ENCODE measurements at places on chromosomes 12 and 14.

- DNase-seq: peak; percentile 52
Measured at GRCh38 chr14:24274101-24274543, 2.7 kb upstream of the RABGGTA start.

- DNase-seq: no peak
Measured at GRCh38 chr12:53618275-53618674, 7.9 kb downstream of the ATF7 start.

DNA sequence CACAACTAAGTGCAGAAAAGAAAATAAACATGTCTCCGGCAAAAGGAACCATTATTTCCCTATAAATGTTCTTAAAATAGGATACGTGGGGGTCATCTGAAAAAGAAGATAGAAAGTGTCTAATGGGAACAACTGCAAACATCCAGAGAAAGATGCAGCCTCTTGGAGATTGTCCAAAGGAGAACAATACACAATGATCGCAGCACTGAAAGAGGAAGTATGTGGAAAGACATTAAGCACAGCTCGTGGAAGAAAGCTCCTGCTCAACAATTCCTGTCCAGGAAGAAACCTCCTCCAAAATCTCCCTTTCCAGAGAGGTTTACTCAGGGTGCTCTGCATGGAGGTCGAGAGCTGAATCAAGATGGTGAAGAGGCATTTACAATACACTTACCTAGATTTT, 2.5 kb upstream of the LALBA start:
- no peak for DNase-seq

GRCh38 chr14:70448633-70449340, 3.2 kb upstream of the ADAM21 start:
- no peak for DNase-seq

- peak; percentile 26 for DNase-seq
Measured at GRCh38 chr14:67837011-67837624, 17.5 kb downstream of the RAD51B start.

GRCh38 chr12:118188690-118189371, 52.9 kb downstream of the PEBP1 start:
- no peak for DNase-seq

DNA sequence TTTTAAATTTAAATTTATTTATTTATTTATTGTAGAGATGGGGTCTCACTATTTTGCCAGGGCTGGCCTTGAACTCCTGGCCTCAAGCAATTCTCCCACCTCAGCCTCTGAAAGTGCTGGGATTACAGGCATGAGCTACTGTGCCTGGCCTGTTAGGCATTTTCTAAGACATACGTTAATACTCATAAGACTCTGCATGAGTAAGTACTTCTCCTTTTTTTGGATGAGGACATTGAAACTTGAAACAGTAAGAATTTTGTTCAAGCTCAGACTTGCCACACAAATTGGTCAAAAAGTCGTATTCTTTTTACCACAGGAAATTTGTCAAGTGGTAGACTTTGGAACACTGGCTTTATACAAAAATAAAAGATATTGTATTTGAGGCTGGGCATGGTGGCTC, 187.4 kb upstream of the RASSF8 start:
- no peak for DNase-seq

DNA sequence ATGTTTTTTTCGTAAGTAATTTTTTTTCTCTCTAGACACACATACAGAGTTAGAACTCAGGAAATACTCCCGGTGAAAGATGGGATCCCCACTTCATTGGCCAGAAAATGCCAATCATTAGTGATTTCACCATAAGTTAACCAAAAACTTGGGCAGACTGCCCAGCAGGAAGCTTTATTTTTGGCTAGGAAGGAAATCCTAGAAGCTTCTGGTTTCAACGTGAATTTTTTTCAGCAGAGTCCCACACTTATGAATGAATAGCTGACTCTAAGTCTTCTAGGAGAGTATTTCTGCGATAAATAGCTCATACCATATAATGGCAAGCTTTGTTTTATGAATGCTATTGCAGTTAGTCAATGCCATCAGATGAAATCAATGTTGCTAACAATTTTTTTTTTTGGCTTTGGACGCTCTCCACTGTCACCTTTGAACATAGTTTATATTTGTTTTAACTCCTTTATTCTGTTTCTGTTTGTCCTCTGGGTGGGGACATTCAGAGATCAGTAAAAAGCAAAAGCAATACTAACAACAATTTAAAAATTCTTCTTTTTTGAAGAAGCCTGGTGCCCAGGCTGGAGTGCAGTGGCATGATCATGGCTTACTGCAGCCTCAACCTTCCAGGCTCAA, 9.5 kb downstream of the PPP1CC start:
- no peak for DNase-seq

- no peak for DNase-seq
Measured at GRCh38 chr14:57833323-57833722, 32.6 kb downstream of the SLC35F4 start.

DNA sequence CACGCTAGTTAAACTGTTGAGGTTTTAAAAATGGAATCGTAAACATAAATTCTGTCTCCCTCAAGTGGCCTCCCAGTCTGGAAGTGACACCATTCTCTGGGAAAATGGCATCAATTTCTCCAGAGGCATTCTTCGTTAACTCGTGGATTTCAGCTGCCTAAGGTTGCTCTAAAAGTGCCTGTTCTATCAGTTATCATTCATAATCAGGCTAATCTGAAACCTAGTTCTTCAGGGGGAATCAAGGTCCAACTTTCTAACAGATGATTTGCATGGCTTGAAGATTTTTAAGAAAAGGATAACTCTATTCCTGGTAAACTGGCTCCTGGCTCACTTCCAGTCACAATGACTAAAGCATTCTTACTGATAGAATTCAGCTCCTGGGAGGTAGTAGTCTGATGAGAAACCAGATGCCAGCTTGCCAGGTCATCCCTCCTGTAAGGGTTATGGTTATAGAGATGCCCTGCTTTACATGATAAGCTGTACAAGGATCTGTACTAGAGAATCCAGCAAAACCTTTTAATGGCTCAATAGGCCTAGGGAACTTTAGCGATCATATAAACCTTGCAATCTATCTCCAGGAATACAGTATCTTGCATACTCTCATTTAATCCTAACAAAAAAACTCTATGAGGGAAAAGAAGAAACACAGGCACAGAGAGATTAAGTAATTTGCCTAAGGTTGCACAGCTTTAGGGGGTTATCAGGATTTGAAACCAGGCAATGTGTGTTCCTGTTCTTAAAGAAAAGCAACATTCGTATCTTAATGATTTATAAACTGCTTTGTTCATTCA, 1.5 kb downstream of the L3HYPDH start:
- no peak for DNase-seq

DNA sequence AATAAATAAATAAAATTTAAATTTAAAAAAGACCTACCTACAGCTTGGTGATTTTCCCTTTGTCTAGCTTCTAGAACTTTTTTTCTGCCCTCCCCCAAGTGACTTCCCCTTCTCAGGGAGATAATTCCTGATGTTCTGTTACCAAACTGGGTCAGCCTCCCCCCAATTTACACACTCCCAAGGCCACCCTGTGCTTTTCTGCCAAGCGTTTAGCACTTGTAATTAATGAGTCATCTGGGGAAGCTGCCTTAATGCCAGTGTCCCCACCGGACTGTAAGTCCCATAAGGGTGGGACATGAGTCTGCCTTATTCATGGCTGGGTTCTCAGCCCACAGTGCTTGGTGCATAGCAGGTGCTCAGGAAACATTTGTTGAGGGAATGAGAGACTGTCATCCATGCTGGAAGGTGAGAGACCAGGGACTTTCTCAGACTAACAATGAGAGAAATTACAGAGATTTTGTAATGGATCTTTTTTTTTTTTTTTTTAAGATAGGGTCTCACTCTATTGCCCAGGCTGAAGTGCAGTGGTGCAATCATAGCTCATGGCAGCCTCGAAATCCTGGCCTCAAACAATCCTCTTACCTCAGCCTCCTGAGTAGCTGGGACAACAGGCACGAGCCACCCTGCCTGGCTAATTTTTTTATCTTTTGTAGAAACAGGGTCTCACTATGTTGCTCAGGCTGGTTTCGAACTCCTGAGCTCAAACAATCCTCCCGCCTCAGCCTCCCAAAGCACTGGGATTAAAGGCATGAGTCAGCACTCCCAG, 106.8 kb downstream of the PHETA1 start:
- DNase-seq: no peak

- DNase-seq: no peak
Measured at GRCh38 chr12:23576372-23576771, 373.1 kb downstream of the SOX5 start.

DNA sequence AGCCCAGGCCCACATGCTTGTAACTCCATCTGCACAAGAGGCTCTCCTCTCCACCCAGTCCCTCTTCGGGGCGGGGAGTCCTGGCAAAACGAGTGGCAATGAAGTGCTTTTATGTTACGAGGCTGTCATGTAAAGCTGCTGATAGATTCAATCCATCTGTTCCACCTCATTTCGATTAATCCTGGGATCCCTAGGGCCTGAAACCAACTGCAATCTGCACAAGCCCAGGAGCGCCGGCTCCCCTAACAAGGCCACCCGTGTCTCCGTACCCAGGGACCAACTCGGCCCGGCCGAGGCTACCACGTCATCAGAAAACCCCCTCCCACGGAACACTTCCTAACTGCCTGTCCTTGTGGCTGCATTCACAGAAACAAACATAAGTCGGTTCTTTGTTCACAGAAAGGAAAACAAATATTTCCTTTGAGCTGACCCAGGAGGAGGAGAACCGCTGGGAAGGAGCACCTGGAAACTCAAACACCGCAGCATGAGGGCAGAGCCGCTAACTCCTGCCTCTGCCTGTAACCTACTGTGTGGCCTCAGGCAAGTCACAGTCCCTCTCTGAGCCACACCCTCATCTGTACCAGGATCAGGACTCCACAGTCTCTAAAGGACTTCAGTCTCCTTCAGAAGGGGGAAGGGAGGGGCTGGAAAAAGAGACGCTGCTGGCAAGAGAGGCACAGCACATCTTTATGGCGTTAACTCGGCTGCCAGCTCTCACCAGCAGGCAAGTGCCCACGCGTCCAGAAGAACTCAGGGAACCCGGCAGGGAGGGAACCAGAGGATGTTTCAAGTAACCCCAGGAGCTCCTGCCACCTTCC, 47.8 kb downstream of the CCDC88C start:
- DNase-seq: no peak

DNA sequence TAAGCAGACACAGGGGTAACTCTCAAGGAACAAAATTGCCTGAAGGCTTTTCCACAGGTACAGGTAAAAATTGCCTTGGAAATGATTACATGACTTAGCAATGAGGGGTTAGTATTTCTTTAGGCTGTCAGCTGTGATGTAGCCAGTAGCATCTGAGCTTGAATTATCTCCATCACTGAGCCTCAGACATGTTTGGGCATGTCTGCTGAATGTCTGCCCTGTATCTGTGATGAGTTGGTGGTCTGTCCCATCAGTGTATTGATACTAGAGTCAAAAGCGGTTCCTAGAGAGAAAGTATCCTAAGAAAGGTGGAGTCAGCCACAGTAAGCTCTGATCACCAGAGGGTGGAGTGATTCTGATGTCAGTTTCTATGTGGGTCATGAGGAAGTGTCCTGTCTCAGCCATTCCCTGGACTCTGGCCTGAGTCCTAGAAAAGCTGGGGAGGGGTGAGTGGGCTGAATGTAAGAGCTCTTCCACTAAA, 16.3 kb downstream of the AKAP6 start:
- no peak for DNase-seq

GRCh38 chr12:69765515-69765914, 26.9 kb downstream of the RAB3IP start:
- no peak for DNase-seq

DNA sequence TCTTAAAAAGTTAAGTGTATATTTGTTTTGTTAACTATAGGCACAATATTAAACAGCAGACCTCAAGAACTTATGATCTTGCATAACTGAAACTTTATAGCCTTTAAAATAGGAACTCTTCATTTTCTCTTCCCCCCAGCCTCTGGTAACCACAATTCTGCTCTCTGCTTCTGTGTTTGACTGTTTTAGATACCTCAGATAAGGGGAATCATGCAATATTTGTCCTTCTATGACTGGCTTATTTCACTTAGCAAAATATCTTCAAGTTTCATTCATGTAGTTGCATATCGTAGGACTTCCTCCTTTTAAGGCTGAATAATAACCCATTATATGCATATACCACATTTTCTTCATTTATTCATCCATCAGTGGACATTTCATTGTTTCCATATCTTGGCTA, 131.3 kb downstream of the PTPRO start:
- DNase-seq: no peak

DNA sequence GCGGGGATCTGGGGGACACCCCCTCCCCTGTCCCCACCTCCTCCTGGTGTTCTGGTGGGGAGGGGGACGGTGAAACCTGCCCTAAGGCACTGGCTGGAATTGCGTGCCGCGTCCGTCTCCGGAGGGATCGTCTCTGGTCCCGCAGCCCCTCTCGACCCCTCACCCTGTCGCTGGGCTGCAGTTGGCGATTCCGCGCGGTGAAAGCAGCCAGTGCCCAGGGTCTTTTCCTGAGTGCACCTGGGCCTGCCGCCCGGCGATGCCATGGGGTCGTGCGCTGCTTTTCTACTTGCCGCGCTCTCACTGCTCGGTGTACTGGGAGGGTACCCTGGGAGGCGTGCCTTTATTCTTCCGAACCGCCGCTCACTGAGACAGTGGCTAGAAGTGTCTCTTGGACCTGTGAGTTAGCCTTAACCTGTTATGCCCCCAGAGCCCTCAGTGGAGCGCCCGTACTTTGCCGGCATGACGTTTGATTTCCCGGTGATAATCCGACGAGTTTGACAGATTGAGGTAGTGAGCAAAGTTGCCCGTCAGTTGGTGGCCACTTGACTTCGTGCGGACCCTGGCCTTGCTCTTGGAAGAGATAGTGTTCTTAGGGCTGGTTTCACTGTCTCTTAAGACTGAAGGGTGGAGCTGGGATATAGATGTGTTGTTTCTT, 788 bp downstream of the SFSWAP start:
- DNase-seq: no peak

GRCh38 chr12:106801830-106802533, 27.5 kb downstream of the RIC8B start:
- DNase-seq: no peak

GRCh38 chr14:32908196-32909084, 30.2 kb upstream of the NPAS3 start:
- no peak for DNase-seq

GRCh38 chr12:107467716-107468115, 217.9 kb upstream of the PWP1 start:
- DNase-seq: no peak

- DNase-seq: no peak
Measured at GRCh38 chr14:53167602-53168328, 14.6 kb upstream of the DDHD1 start.

DNA sequence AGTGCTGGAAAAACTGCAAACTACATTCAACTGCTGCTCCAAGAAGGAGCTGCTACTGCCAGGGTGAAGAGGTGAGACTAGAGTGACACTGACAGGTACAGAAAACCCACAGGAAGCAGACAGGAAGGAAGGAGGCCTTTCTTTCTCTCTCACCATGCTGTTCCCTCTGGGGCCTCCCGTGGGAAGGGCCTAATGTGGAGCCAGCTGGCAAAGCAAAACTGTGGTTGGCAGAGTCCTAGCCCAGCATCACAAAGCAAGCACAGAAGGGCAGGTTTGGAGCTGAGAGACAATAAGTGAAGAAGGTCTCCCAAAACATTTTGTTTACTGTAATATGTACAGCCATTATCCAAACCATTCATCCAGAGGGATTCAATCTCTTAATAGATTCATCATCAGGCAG, 122.5 kb upstream of the MAX start:
- no peak for DNase-seq

- DNase-seq: no peak
Measured at GRCh38 chr12:86143162-86143561, 113.0 kb downstream of the MGAT4C start.

GRCh38 chr14:43532825-43533416, 974.2 kb downstream of the FSCB start:
- no peak for DNase-seq
